ENCODE measurements at places on chromosomes 2 and 18. TPM values are rescaled to one million over a fixed set of nuclear protein-coding genes. Genes with fewer than 3 reads are reported as not detected.

GRCh38 chr18:36419900-36420531 is 122.5 kb downstream of the FHOD3 start:
- DNase-seq, result no peak

DNA sequence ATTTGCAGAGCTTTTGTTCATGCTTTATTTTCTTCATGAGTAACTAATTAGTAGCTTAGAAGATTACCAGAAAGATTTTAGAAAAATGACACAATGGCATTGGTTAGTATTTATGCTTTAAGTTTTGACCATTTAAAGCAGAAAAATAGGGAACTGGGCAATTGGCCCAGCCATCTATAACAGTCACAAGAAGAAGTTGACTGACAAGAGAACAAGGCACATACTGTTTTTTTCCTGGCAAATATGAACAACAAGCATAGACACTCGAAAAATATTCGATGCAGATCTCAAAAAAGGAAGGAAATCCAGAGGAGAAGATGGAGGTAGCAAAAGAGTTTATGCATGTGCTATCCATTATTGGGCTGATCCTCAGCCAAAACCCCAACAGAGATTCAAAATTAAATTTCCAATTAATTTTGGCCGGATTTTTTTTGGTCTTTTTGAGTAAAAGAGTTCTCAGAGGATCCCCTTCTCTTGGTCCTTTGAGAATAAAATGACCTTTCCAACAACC is 200.8 kb upstream of the SLC35G4 start:
- DNase-seq, result no peak

DNA sequence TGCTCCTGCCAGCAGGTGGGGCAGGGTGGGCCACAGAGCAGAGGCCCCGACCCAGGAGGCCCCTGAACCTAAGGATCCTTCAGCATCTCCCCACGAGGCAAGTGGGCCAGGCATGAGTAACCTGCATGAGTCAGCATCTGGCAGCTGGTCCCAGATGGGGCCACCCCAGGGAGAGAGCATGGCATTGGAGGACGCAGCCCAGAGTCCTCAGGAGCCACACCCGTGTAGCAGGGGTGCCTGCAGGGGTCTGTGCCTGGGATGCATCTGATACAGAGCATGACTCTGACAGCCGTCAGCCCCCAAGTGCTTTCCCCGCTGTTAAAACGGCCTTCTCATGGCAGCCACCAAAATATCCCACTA is 185.6 kb upstream of the SALL3 start:
- no peak for DNase-seq

The KLHL30 gene
- 20.7 TPM for polyA plus RNA-seq

DNA sequence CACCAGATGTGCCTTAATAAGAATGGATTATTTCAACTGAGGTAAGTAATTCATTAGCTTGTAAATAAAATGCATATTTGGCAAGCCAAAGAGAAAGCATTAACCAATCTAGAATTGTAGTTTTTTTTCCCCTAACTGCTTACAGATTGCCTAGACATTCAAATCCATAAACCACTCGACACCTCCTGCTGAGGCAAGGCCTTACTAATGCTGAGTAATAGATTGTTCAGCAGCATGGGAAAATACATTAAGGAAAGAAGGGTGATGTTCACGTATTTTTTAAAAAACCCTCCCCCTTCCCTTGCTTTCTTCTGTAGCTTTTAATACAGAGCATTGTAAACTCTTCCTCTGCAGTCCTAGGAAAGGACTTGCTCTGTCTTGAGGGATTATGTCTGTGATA is 17.0 kb upstream of the LINC00305 start:
- no peak for DNase-seq

DNA sequence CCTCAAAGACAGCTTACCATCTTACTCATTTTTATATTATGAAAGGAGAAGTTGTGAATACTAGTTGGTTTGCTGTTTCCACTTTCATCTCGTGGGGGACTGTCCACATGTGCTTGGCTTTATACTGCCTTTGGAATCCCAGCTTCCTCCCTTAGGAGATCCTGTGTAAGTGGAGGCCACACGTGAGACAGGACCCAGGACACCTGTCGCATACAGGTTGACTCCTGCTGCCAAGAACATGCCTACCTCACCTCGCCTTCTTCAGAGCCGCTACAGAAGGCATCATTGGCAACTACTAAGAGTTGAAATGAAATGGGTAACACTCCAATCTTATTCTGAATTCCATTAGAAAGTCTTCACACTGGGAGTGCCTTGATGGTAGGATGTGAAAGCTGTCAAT is 69.3 kb downstream of the PPP4R1 start:
- no peak for DNase-seq

The KCNJ3 gene
- 0.54 TPM for polyA plus RNA-seq

The IMPA2 gene
- polyA plus RNA-seq, result 20.9 TPM

The GKN2 gene
- not detected for polyA plus RNA-seq

GRCh38 chr2:228545041-228545747 is 363.7 kb upstream of the SPHKAP start:
- no peak for DNase-seq

The ATP8B1 gene
- 3.5 TPM for polyA plus RNA-seq

GRCh38 chr18:43587538-43588153 is 310.4 kb upstream of the SYT4 start:
- no peak for DNase-seq

Measured in forelimb muscle (tissue), 1 donor.